ENCODE measurements at places on chromosomes 11 and 22.

GRCh38 chr11:124799348-124800225 lies 619 bp downstream of the MSANTD2 start:
- DNase-seq, result peak; percentile 13

DNA sequence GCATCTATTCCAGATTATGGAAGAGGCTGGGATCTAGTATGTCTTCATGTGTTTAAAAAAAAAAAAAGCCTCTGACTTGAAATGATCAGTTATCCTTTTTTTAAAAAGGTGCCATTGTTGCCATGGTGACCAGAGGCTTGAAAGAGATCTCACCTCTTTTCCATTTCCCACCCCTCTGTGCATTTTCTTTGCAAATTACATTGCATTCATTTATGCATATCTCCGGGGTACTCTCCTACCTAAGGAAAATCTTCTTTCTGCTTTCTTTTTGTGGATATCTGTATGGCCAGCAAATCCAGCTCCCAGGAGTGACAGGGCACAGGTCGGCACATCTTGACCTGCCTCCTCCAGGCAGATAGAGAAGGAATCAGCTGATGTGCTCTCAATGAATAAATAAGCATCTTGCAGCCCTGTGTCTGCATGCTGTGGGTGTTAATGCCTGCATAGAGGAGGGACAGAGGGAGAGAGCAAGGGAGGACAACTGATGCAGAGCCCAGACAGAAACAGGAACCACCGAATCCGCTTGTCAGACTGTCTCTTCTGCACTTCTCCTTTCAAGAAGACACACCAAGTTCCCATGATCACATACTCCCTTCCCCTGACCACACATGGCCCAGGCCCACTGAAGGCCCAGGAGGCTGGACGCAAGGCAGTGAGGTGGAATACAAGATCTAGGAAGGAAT lies 50.9 kb downstream of the CWC15 start:
- no peak for DNase-seq

DNA sequence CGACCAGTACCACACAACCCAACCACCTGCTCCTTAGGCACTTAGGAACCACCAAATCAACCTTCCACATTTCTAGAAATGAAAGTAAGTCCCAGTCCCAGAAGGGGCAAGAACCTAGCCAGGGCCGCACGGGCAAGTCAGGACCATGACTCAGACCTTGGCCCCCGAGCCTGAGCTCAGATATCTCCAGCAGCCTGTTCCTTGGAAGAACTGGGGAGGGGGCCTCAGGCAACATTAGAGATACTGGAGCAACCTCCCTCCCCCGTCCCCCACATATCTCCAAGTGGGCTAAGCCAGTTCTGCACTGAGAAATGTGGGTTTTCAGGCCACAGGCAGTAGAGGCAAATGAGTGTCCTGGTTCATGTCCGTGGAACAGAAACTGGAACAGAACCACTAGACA lies 7.7 kb downstream of the ARAP1 start:
- no peak for DNase-seq

GRCh38 chr22:42591987-42592386 lies 22.7 kb downstream of the POLDIP3 start:
- no peak for DNase-seq

DNA sequence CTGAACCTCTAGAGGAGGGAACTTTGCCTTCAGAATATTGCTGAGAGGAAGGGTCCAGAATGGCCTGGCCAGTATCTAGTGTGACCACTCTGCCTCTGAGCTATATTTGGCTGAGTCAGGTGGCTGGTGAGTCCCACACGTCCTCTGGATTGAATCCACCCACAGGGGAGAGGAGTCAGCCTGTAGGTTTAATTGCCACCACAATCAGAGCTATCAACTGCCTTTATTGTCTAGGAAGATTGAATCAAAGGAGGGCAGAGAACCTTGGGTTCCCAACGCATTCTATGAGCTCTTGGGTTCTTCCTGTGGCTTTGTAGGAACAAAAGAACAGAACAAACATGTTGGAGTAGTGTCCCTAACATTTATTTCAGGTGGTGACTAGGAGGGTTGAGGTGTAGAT lies 67.7 kb downstream of the ST3GAL4 start:
- no peak for DNase-seq

- DNase-seq, result no peak
These were observed 900.7 kb downstream of the JRKL start for GRCh38 chr11:97290464-97291041.

DNA sequence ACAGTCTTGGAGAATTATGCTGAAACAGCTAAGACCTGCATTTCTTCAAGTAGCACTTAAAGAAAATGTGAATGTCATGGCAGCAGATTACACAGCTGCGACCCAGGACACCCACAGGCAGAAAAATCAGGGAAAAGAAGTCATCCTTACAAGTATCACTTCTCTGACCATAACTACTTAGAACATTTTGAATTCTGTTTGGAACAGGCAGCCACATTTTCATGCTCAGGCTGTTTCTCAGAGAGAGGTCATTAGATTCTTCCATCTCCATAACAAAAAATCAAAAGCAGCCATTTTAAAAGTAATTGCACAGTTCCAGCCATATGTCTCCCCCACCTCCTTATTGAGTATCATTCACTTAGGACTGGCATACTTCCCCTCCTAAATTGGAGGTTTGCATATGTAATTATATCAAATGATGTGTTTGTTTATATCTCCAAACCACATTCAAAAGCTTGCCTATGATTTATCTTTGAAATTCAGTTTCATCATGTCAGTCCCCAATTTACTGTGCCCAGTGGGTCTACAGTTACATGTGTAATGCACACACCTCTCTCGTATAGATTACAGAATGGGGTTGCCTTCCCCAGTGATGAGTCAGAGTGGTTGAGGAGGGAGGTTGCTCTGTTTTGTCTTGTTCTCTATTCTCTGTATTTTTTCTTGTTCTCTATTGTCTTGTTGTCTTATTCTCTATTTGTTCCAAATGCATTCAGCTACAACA lies 276.5 kb upstream of the MTNR1B start:
- DNase-seq, result no peak

DNA sequence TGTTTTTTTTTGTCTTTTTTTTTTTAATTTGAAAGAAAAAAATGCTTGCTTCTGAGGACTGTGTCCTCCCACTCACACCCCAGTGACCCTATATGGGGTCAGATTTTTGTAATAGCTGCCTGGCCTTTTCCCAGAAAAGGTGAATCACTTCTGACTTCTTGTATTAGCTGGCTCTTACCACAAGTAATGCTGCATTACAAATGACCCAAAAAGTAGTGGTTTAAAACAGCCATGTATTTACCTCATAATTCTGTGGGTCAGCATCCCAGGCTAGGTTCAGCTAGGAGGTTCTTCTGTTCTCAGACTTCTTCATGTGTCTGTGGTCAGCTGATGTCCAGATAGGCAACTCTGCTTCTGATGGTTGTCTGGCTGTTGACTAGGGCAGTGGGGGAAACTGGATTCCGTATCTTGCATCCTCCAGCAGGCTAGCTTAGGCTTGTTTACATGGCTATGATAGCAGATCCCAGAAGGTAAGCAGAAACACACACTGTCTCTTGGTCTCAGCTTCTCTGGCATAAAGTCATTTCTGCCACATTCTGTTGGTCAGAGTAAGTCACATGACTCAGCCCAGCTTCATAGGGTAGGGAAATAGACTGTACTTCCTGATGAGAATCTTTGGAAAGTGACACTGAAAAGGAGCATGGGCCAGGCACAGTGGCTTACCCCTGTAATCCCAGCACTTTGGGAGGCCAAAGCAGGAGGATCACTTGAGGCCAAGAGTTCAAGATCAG lies 19.5 kb downstream of the LHFPL7 start:
- no peak for DNase-seq

DNA sequence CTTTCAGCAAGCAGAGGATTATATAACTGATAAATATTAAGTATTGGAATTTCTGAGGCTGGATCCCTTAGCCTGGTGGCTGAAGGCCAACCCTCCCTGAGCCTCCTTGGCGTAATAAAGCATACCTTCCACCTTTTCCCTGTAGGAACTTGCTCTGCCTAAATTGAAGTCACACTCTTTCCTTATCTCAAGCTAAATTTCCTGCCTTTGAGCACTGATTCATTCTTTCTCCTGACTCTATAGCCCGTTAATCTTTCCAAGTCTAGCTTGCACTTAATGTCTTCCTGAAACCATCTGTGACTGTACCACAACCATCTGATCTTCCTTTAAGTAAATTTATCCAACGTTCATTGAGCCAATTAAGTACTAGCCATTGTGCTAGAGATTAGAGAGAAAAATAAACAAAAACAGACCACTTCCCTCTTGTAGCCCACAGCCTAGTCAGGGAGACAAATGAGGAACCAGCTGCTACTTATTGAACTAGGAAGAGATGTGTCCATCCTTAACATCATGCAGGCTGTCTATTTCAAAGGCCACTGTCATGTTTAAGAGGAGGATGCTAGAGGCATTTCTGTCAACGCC lies 62.9 kb downstream of the GRK3 start:
- peak; percentile 17 for DNase-seq

DNA sequence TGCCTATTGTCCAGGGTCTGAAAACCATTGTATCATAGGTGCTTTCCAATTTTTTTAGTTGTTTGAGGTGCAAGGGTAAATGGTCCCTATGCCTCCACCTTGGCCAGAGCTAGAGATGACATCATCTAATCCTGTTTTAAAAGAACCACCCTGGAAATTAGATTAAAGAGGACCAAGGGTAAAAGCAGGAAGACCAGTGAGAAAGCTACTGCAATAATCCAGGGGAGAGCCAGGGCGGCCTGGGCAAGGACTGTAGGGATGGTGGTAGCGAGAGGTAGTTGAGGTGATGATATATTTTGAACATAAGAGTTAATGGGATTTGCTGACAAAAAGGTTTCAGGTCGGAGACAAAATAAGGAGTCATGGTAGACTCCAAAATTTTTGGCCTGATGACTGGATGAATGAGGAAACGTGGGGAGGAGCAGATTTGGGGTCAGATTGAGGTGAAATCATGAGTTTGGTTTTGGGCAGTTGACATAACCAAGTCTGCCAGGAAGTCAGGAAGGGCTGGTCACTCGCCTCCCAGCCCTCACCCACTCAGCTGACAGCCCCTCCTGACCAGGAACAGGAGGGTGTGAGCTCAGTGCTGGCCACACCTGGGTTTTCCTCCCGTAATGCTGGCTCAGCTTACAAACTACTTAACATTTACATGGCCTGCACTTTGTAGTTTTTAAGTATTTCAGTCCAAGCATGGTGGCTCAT lies 23.0 kb downstream of the SCN4B start:
- DNase-seq, result no peak

DNA sequence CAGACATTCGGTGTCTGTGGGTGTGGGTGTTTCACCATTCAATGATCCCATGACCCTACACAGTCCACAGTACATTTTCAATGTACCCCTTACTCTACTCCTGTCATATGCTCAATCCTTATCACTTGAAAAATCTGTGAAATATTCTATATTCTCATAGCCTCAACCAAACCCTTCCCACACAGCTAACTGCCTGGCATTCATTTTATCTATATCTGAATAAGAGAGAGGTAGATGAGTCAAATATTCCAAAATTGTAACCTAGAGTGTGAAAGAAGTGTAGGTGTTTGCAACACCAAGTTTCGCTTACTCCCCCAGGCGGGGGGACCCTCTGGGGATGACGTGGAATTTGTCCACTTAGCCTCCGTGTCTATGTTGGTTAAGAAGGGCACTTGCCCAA lies 354.8 kb downstream of the ETS1 start:
- DNase-seq, result no peak

GRCh38 chr11:76788661-76789442 lies 5.7 kb downstream of the TSKU start:
- DNase-seq, result no peak

GRCh38 chr11:117877120-117877784 lies 794 bp upstream of the FXYD6 start:
- no peak for DNase-seq

DNA sequence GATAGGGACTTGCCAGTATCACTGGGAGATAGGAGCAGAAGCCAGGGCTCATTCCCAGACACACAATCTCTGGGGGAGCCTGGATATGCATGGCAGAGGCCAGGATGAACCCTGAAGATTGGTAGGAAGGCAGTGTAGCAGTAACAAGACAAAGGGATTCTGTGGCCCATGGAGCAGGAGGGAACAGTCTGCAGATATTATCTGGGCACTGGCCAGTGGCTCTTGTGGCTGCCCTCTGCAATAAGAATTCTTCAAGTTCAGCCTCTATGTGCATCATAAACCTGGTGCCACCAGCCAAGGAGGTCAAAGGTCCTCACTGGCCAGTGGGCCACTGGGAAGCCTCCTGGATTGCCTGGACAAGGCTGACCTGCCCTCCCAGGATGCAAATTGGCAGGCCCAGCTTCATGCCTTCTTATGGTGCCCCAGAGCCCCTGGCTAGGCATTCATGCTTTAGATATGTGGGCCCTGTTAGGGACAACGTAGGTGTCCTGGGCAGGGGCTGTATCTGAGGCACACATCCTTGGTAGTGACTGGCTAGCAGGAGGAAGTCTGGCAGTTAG lies 29.2 kb downstream of the KCNQ1OT1 start:
- DNase-seq, result no peak

DNA sequence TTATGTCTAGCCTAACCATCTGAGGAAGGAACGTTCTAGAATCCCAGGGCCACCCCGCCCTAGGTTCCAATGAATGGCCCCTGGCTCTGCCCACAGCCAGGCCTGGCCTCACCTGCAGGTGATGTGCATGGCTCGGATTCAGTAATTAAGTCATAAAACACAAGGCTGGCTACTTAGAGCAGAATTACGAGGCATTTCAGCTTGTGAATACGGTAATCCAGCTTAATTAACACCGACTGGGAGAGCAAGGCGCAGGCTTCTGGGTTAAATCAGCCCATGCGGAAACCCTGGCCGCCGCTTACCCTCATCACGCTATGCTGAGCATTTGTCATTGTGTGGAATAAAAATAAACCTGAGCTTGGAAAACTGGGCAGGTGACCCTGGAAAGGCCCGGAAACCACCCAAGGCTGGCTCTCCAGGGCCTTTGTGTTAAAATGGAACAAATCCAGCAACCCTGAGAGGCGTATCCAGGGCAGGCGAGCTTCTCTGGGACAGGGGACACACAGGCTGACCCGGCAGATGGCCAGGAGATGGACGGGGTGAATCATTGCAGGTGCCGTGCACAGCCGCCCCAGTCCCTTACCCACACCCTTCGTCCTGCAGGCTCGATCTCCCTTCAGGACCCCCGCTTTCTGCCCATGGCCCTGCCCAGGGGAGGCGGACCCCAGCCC lies 220.2 kb downstream of the CTTN start:
- no peak for DNase-seq

DNA sequence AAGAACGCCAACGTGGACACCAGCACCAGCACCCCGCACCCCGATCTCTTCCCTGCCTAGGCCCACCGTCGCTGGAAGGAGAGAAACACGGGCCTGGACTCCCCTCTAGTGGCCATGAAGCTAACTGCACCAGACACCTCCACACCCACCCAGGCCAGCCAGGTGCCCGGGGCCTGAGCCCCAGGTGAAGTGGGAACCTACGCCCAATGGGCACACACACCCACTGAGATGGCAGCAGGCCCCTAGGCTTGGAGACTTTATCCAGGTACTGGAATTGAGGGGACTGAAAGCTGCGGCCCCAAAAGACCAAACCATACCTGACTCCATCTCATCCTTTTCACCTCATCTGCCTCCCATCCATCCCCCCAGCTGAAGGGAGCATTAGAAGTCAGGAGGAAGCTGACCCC lies 81.0 kb downstream of the BUD13 start:
- peak; percentile 31 for DNase-seq

DNA sequence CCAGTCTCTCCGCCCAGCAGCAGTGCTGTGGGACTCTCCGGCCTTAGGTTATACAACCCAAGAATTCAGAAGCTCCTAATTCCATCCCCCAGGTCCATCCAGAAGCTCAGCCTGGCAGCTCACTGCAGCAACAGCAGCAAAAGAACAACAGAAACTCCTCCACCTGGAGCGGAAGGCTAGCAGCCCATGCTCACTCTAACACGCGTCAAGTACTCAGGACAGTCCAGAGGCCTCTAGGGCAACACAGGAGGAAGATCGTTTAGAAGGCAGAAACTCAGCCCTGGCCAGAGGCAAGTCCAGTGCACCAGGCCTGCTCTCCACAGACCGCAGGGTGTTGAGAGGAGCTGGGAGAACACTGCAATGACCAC lies 17.1 kb downstream of the PLA2G6 start:
- DNase-seq, result no peak

Measured in fibroblast of skin of abdomen (primary cell).